HuH-7 (cell line): ENCODE measurements at places on chromosomes 13 and 19.

DNA sequence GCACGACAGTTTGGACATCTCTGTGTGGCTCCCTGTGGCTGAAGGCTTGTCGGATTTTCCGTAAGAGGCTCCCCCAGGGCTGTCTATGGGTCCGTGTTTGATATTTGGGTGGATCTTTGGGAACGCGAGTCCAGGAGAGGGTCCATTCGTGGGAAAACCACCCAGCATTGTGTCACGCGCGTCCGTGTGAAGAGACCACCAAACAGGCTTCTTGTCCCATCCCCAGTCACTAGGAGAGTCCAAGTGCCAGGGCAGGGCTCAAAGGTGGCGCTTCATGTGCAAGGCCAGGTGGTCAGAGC, 2.4 kb downstream of the KLF1 start:
- DNase-seq, result no peak

DNA sequence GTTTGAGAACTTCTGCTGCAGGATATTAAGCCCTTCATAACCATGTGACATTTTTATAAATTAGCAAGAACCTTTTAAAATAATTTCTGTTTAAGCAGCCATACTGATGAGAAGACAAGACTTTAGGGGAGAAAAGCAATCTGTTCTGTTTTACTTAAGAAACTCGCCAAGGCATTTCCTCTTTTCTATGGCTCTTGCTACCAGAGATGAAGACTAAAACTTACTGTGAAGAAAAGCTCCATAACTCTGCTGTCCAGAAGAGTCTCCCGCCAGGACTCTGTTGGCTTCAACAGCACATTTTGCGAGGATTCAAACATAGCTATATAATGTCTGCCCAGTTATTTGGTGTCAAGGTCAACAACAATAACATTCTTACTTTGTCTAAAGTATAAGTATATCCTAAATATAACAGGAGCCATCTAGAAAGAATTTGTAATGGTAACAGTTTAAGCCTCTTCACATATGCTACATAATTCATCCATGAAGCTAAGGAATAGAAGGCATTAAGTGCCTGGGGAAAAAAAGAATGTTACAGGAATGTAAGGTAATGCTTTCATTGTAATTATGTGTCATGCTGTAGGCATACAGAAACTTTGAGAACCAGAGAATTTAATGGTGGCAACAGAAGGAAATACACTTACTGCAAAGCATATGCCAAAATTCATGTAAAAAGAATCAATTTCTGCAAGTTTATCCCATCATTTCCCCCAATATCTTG, 53.2 kb upstream of the EEF1AKMT1 start:
- DNase-seq, result no peak

- DNase-seq, result peak; percentile 71
Observed at GRCh38 chr13:32001154-32001768, 30.3 kb upstream of the FRY start.

GRCh38 chr13:65472336-65472735, 1757.8 kb downstream of the PCDH9 start:
- no peak for DNase-seq
